ENCODE measurements at places on chromosomes 6 and 20.

- no peak for DNase-seq
Observed at GRCh38 chr6:143074101-143074500, 13.4 kb downstream of the AIG1 start.

DNA sequence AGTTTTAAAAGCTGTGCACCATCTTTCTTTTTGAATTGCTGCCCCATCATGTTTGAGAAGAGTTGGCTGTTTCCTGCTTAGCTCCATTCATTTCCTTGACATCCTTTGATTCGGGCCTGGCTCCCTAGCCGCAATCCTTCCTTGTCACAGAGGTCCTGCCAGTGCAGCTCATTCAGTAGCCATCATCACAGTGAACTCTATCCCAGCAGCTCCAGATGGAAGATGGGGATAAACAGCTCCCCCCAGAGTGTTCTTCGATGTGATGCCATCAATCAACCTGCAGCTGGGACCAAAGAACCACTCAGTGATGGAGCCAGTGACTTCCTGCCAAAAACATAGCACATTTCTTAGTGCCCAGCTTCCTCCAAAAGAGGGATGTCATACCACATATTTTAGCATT is 158.8 kb downstream of the FRK start:
- DNase-seq = no peak

- no peak for DNase-seq
Observed at GRCh38 chr6:27321370-27321769, 9.3 kb upstream of the POM121L2 start.

DNA sequence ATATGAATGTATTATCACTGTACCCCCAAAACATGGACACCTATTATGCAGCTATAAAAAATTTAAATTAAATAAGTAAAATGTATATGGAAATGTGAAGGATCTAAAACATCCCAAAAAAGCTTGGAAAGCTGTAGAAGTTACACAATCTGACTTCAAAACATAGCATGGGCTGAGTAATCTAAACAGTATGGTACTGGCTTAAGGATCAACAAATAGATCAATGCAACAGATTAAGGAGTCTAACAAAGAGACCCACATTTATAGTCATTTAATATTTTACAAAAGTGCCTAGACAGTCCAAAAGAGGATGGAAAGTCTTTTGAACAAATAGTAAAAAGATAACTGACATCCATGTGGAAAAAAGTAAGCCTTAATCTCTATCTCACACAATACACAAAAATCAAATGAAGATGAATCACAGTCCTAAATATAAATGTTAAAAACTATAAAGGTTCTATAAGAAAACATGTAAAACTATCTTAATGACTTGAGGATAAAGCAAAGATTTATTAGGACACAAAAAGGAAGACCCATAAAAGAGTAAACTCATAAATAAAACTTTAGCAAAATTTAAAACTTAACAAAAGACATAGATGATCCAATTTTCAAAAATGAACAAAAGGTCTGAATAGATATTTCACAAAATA is 46.8 kb downstream of the RANBP9 start:
- no peak for DNase-seq

DNA sequence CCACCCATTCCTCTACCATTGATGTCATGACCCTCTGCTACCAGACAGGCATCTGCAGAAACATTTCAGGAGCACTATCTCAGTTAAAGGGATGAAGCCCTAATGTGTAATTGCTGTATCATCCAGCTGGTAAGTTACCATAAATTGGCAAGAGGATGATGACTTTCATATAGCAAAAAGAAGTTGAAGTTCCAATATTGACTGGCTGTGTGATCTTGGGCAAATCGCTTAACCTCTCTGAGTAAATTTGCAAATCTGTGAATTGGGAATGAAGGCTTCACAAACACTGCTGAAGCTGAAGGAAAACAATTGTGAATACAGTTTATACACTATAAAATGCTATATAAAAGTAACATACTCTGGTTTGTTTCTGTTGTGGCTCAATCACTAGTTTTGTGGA is 89.5 kb upstream of the PHACTR1 start:
- DNase-seq = no peak

DNA sequence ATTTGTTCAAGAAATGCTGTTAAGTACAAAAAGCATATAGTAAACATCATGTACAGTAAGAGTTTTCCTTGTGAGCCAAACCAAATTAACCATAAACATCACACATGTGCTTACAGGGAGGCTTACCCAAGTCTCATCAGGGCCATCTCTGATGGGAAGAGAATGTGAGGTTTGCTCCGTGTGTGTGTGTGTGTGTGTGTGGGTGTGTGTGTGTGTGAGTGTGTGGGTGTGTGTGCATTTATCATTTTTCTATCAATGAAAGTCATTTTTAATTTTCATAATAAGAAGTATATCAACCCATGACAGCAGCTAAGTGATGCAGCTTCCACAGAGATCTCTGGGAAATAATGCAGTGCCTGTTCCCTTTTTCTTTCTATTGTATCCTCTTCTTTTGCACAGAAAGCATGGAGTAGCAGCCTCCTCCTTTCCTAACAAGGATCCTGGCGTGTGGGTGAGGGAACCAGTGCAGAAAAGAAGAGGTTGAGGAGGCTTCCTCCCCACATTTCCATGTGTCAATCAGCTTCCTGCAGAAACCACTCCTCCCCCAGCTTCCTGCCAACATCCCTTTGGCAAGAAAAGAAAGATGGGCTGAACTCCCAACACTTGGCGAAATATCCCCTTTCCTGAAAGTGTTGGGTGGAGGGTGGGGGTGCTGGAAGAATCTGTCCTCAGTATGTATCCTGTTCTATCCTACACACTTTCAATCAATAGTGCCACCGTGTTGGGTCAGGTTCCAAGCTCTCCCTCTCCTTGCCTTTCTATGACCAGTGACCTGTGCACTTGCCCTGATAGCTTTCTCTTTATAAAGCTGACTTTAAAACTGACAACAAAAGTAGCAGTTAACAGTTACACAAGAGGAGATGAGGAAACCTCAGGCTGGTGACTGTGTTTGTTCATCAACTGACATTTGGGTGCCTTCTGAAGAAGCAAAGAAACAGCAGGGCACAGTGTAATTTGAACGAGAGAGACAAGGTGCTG is 251.8 kb upstream of the CITED2 start:
- DNase-seq = no peak

DNA sequence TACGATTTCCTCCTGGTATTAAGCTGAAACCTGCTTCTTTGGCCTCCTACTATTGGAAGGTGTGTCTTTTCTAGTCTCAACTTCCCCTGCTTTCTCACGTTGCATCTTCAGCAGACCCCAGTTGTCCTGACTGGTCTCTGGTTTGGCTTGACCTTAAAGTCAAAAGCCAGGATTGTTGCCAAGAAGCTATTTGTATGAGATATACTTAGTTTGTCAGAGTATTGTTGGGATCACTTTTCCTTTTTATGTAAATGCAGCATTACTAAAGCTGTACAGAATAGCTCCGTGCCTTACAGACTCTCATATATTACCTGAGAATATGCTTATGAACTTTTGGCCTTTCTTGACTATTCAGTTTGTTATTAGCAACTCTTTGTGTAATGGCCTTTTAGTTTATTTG is 61.1 kb downstream of the TSPYL4 start:
- DNase-seq = no peak

- no peak for DNase-seq
Observed at GRCh38 chr6:57147955-57148858, 23.9 kb upstream of the BAG2 start.

DNA sequence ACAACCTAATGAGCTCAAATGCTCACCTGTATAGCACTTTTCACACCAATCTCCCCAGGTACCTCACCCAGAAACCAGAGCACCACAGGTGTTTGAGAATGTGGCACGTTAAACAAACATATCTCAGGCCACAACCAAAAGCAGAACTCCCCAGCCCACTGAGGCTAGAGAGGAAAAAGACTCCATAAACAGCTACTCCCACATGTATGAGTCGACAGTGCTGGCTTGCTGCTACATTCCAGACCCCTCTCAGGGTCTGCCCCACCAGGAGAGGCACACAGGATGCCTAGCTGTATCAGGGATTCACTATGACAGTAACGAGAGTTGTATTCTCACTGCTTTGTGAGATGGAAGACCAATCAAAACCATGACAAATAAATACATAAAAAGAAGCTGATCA is 242.6 kb upstream of the ARID1B start:
- no peak for DNase-seq

DNA sequence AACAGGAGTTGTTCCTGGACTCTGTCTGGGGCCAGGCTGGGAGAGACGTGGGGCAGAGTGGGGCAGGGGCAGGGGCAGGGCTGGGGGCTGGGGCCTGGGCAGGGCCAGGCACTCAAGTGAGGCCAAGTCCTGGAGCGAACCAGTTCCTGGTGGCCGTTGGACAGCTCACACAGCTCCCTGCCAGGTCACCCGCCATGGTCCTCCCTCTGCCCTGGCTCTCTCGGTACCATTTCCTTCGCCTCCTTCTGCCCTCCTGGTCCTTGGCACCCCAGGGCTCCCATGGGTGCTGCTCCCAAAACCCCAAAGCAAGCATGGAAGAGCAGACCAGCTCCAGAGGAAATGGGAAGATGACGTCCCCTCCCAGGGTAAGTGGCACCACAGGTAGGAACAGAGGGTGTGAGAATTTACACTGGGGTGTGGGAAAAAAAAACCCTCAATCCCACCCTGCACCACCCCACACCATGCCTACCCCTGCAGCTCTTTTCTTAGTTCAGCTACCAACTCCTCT is at the start of gene MCCD1:
Gene MCCD1, plus strand, starts transcription at position 142 of the 508 bp plus-strand sequence. Its CDS starts 53 bp downstream, at position 195.
- DNase-seq = no peak

DNA sequence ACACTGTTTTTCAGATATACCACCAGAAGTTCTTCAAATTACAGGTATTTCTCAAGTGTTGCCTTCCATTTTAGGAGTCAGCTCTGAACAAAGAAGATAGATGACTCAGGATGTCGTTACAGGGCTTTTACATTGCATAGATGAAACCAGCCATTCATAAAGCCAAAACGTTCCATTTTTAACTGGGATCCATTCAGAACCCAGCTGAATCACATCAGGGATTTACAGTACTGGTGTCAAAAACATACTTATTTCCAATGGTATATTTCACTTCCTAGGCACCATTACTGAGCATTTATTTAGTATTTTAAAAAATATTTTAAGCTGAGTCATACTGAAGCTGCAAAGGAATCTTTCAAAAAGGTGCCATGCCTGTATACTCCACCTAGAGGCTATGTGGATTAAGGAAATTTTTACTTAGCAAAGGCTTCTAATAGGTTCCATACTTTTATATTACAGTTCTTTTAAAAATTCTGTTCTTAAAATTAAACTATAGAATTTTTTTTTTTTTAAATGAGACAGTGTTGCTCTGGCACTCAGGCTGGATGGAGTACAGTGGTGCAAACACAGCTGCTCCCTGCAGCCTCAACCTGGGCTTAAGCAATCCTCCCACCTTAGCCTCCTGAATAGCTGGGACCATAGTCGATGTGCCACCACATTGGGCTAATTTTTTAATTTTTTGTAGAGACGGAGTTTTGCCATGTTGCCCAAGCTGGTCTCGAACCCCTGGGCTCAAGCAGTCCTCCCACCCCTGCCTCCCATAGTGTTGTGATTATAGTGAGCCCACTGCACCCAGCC is 2.6 kb downstream of the ASF1A start:
- no peak for DNase-seq

DNA sequence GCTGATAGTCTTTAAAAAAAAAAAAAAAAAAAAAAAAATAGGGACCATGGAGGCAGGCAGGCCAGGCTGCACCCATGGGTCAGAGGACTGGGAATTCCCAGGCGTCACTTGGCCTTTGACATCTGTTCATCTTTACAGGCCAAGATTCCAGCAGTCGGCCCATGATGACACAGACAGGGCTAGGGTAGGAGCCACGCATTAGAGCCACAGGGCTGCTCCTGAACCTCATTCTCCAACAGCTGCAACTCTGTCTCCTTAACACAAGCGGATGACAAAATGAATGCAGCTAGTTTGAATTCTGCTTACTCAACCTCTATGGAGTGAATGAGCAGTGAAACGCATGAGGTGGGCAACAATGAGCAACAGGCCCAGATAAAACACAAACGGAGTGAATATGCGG is 126.4 kb downstream of the LY86 start:
- DNase-seq = no peak

DNA sequence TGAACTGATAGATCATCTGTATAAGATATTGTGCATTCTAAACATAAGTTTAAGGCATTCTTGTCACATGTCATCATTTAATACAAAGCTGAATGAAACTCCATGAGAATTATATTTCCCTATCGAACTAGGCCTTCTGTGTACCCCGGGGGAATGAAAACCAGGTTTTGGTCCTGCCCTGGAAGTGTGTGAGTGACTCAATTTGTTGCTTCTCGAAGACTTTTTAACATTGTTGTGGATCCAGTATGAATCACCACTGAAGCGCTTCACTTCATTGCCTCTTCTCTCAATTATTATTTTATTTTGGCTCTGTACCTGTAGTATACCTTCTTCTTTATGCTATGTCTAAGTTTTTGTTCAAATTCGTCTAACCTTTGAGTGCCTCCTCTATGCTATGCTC is 150.8 kb downstream of the GRIK2 start:
- DNase-seq = no peak

DNA sequence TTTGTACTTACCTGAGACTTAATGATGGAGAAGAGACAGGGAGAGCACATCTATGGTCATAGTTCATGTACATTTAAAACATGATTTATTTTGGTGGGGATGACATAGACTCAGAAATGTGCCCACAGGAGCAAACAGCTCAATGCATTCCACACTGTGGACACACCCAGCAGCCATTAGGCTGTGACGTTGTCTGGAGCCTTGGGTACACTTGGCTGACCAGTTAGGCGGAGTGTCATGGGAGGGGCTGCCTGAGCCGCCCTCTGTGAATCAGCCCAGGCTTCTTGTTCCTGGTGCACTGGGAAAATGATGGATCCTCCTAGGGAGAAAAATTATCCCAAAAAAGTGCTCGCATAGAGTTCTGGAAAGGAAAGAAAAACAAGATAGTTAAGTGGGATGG is 231.0 kb upstream of the GMDS start:
- no peak for DNase-seq

DNA sequence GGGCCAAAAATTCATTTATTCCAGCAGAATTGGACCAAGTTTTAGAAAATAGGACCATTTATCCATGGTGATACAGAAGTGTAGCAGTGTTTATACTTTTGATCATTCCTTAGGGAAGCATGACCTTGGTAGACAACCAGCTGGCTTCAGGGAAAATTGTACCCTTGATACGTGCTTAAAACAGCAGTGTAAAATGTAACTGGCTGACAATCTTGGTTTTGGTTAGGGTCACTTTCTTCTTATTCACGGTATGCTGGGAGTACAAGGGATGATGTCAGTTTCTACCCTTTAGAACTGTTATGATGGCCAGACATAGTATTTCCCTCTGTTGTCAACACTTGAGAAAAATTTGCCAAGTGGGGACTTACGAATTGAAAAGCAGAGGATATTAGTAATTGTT is 157.1 kb downstream of the BCKDHB start:
- no peak for DNase-seq

GRCh38 chr6:69774740-69775584 is 21.8 kb downstream of the LMBRD1 start:
- DNase-seq = no peak

- no peak for DNase-seq
Observed at GRCh38 chr20:39195582-39196021, 233.5 kb downstream of the DHX35 start.

DNA sequence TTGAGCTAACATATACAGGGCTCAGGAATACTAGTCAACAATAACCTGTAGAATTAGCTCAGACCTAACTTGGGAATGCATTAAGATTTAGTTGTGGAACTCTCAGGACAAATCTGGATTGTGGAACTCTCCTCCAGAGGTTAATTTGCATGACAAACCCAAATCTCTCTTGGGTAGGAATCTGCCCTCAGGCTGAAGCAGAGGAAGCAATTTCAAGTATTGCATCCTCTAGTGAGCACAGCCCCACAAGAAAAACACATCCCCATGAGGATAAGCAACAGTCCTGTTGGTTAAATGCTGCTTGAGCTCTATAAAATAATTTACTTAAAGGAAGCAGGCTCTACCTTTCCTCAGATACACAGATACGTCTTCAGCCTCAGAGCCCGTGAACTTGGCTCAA is 170.9 kb upstream of the STXBP5 start:
- no peak for DNase-seq

All from D341Med (cell line).